ENCODE measurements at places on chromosomes 1 and 21.

DNA sequence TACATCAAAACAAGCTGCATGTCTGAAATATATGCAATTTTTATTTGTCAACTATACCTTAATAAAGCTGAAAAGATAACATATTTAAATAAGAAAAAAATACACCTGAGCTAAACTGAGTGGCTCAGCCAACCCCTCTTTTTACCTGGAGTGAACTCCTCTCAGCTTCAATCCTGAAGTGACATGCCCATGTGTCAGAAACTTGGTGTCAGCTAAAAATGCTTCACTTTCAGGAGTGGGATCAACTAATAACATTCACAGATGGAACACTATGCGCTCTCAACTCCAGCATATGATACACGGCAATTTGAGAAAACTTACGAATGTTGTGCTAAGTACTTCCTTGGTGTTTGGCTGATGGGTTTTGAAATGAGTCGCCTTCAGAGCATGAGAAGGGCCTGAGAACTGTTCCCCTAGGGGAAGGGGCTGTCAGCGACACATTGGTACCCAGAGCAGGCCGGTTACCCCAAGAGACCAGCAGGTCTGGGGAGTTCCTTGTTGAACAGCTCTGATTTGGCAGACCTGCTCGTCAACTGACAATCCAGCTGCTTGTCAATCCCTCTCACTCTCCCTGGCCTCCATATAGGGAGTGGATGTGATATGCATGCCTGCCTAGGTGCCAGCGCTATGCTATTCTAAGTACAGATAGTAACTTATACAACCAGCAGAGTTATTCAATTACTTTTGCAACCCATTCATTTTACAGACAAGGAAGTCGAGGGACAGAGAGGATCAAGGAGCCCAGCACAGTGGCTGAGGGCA is 267.7 kb downstream of the PCP4 start:
- DNase-seq, result no peak

- DNase-seq, result no peak
Observed at GRCh38 chr1:235783148-235783776, 83.4 kb downstream of the LYST start.

DNA sequence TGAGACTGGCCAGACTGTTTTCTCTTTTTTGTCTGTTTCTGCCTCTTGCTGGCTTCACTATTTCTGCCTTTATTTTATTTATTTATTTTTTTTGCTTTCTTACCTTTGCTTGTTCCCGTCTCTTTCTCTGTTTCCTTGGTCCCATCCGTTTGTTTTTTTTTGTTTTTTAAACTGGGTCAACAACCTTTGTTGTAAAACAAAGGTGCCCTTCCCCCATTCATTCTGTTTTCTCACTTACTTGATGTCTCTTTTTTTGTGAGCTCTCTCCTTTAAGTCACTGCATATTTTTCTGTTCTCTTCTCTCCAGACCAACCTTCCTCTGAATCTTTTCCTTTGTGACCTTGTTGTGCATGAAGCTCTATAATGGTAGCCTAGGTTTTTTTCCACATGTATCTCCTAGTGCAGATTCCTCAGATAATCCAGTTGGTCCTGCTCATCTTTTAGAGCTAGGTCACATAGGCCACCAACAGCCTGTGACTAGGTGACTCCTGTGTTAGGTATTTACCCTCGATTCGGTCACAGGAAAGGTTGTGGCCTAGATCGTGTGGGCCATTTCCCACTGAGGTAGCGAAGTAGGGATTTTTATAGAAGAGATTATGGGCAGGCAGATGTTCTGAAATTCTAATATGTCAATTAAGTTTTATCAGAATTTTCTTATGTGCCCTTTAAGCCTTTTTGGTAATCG is 15.9 kb downstream of the GNAI3 start:
- DNase-seq, result no peak

GRCh38 chr1:11797525-11798216 is 8.1 kb downstream of the MTHFR start:
- no peak for DNase-seq

DNA sequence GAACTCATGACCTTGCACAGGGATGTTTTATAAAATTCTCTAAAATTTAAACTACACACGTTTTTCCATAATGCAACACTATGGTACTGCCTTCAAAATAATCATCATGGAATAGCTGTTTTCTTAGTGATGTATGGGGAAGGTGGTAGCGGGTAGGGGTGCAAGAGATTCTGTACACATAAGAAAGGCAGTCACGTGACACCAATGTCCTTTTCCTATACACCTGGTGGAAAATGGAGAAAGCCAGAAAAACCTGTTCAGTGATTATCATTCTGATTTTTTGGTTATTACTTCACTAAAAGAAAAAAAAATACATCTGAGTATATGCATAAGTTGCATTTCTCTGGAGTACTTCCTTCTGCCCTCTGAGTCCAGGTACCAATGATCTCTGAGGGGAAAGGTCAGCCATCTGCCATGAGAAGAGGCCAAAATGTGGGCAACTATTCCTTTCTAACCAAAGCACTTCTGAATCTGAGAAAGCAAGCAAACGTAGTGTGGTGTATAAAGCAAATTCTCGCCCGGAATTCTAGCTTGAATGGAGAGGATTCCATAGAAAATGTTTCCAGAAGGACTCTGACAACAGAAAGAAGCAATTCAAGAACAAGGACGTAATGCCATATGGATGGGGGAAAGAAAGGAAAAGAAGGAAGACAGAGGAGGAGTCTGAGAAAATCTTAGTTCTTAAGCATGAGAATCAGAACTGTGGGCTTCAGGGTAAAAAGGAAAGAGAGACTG is 137.3 kb downstream of the RERE start:
- no peak for DNase-seq

DNA sequence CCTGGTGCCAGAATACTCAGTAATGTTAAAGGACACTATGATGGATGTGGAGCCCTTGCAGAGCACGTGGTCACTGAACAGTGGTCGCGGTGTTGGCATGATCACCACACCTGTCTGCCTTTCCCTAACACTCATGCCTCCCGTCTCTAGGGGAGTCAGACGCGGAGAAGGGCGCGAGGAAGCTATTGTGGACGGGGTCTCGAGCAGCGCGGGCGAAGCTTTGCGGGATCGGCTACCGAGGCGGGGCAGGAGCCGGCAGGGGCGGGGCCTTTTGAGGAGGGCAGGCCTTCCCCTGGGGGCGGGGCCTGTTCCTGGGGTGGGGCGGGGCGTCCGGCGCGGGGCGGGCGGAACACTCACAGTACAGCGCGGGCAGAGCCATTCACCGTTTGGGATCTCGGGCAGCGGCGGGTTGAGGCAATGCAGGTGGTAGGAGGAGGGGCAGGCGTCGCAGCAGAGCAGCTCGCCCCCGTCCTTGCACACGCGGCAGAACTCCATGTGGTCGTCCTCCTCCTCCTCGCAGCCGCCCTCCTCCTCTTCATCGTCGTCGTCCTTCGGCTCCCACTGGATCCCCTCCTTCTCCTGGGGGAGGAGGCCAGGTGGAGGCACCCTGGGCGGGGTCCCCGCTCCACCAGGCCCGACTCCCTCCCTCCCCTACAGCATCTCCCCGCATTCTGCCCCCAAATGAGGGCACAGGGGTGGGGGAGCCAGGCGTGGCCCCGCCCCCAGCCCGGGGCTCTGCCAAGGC is 31.5 kb downstream of the CHD5 start:
- DNase-seq, result no peak

DNA sequence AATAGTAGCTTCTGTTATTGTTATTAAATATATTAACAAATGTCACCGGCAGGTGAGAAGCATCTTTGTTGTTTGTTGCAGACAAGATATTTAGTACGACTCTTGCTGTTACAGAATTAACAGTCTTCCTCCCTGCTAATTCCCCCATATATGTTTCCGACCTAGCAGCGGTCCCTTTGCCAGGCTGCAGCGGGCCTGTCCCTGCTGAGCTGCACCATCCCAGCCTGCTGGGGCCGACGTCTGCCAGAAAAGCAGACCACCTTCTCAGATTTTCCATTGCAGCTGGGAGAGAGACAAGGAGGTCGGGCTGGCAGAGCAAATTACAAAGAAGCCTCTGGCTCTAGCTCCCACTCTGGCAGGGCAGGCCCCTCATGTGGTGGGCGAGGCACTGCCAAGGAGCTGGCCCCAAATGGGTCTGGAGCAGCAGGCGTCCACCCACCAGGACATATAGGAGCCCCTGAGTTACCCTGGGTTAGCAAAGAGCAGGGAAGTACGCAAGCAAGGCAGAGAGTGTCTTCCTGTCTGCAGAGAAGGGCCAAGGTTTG is 142.7 kb downstream of the FOXD2 start:
- no peak for DNase-seq

- no peak for DNase-seq
Observed at GRCh38 chr1:23019863-23020625, 776 bp downstream of the KDM1A start.
